SK-N-SH (cell line): ENCODE measurements at places on chromosomes 11 and 22.

DNA sequence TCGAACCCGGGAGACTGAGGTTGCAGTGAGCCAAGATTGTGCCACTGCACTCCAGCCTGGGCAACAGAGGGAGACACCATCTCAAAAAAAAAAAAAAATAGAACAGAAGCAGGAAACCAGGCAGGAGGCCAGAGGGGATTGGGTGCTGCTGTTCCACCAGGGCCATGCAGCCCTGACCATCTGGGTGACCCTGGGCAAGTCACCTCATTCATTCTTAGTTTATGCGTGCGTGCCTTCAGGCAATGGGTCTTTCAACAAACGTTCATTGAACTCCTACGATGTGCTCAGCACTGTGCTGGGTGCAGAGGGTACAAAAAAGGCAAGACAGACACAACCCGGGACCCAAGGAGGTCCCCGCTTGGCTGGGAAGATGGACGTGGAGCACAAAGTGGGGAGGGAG is 18.3 kb downstream of the RPL3 start:
- DNase-seq = no peak

- no peak for DNase-seq
Observed at GRCh38 chr11:109845437-109845836, 247.8 kb upstream of the ZC3H12C start.

DNA sequence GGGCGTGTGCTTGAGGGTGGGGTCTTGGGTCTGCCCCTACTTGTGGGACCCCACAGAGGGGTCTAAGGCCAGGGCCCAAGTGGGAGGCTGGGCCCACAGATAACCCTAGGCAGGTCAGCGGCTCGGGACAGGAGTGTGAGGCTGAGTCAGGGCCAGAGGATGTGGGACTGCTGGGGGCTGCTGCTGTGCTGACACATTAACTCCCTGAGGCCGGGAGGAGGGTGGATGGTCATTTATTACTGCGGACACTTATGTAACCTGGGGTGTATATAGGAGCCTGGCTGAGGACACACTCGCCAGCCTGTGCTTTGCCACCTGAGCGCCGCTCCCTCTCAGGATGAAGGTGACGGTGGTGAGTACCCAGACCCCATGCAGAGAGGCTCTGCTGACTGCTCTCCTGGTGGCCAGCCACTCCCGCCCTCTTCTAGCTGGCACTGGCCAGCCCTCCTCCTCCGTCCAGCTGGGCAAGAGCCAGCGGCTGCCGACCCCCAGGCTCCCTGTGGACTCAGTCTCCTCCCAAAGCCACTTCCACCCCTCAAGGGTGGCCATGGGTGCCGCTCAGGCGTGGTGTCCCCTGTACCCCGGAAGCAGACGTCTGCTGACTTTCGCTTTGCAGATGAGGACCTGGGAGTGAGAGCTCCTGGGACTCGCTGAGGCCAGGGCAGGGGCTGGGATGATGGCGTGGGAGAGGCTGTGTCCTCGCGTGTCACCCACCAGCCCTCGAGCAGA is at the start of gene MIOX:
Gene MIOX (plus strand): TSS at position 299 of the 729 bp plus-strand sequence. CDS start 39 bp downstream, at position 338.
- no peak for DNase-seq

- no peak for DNase-seq
Observed at GRCh38 chr11:85127349-85127748, 499.8 kb downstream of the DLG2 start.

DNA sequence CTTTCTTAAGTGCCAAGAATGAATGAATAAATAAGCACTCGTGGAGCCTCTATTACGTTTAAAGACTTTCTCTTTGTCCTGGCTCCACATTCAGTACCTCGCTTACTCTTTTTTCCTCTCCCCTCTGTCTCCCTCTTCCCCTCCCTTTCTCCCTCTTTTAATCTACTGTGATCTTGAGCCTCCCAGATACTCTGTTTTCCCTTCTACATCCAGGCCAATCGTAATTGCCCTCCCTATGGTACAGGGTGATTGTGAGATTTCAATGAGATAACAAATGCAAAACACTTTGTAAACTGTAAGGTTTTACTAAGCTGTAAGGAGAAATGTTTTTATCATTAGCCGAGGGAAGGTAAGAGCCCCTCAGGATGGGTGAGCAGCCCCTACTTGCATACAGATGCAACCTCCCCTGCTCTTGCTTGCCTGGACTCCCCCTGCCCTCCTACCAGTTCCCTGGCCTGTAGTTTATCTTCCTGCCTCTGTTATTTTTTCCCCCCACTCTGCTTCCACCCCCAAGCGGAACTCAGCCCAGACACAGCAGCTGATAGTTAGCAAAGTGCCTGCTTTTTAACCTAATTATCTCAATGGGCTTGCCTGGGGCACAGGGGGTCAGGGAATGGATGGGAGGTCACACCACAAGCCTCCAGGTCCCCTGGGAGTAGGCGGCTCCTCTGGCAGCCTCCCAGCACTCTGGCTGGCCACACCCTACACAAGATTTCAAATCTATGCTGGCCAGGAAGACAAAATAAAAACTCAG is 76.9 kb upstream of the CADM1 start:
- DNase-seq = peak; percentile 79

DNA sequence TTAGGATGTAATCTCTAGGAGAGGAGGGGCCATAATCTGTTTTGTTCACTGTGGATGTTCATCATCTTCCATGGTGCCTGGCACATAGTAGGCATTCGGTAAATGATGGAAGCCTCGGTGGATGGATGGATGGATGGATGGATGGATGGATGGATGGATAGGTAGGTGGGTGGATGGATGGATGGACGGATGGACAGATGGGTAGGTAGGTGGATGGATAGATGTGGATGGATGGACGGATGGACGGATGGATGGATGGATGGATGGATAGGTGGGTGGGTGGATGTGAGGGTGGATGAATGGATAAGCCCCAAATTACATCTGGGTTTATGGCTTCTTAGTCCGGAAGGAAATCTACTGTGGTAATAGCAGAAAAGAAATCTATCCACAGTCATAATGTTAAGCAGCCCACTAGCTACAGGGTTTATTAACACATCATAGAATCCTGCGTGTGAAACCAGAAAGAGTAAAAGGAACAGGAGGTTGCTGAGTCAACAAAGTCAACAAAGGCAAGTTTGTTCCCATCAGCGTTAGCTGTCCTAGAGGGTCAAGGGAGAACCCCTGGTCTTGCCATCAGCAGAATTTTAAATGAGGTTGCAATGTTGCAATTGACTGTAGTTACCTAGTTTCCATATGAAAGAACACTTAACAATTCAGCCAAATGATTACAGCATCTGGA is 82.8 kb downstream of the C11orf91 start:
- no peak for DNase-seq

GRCh38 chr11:35082321-35083180 is 56.4 kb upstream of the CD44 start:
- DNase-seq = no peak

DNA sequence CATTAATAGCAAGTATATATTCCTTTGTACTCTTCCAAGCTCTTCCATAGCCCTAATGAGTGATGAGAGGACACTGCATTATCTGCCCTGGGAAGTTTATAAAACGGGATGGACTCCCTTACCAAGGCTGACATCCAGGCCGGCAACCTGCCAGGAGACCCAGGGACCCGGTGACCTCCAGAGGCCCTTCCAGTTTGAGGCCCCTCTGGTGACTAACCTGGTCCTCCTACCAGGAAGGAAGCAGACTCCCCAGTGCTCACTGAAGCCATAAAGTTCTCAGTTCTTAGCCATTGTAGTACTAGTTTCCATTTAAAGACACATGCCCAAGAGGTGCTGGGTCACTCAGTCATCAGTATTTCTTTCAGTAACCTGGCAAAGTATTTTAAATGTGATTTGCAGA is 345.4 kb downstream of the TENM4 start:
- DNase-seq = no peak

DNA sequence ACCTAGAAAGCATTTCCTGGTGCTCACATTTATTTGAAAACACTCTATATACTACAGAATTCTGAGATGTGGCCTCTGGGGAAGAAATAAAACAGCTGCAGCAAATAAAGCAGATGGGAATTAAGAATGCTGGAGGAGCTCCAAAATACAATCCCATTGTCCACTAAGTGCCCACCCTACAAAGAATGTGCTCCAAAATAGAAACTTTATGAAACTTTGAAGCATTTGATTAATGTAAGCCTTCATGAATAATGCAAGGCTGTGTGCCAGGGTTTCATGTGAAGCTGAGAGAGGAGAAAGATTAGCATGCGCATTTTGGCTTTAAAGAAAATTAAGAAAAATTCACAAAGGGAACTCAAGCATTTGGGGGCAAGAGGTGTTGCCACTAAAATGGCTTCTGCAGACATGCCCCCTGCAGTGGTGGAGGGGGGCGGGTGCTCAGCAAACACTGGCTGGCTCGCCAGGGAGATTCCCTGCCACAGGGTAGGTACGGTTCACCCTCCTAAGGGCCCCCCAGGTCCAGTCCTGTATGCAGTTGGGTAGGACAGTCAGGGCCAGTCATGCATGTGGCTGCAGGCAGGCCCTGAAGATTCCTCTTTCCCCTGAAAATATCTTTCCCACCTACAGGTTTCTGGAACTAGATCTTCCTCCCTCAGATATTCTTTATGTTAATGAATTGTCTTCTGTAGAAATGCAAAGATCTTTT is 46.6 kb upstream of the RCN1 start:
- no peak for DNase-seq

- no peak for DNase-seq
Observed at GRCh38 chr11:101863361-101863760, 51.4 kb upstream of the CEP126 start.

DNA sequence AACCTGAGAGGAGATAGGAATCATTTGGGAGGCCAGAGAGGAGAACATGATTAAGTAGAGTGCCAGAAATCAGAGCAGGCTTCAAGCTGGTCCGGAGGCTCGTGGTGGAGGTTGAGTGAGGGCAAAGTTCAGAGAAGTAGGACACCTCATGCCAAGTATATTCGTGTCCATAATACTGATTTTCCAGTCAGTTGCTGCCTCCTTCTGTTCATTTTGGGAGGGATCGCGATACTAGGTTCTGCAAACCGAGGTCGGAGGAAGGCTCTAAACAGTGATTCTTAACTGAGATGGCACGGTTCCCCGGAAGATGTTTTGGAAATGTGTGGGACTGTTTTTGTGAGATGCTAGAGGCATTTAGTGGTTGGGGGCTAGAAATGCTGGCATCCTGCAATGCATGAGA is 13.6 kb upstream of the CD3E start:
- DNase-seq = no peak

DNA sequence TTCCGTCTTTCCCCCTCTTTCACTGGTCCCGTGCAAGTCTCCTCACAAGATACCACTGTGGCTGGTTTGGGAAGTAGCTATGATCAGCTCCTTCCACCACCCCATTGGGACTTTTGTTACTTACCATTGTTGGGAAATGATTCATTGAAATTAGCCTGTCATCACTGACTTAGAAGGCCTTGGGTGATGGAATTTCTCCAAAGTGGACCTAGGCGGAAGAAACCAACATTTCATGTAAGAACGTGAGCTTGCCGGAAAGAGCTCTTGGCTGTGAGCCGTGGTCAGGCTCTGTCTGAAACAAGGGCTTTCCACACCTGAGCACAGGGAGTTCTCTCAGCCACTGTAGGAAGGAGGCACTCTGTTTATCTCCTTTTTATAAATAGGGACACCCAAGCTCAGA is 23.5 kb upstream of the CRYBB3 start:
- no peak for DNase-seq

DNA sequence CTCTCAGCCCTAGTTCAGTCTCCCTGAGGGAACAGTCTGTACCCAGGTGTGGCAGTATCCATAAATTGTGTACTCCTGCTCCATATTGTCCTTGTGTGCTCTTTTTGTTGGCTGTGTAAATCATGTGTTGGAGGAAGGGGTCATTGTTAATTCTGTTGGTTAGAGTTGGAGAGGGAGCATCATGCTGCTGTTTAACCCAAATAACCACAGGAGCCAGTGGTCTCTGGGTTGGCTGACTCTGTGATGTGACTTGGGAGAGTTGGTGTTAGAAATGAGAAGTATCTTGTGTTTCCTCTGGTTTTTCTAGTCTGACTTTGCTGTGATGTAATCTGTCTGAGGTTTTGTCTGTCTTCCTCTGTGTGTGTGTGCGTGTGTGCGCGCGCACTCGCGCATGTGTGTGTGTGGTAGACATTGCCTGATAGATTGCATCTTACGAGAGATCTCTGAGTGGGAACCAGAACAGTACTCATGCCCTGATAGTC is 30.5 kb downstream of the CTNND1 start:
- no peak for DNase-seq

DNA sequence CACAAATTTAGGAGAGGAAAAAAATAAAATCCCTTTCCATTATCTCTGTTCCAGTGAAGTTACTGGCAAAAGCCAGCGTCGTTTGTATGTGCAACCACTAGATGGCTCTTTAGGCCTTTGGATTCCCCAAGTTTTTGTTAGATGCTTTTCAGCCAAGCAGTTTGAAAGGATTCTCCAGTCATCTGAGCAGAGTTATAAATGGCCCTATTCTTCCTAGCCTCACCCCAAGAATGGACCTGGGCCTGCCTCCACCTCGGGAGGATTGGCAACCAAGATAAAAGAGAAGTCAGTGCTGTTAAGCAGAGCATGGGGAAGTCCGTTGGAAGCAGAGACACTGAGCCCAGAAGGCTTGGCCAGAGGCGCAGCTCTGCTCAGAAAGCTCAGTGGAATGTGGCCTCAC is 15.4 kb downstream of the FAM181B start:
- peak; percentile 54 for DNase-seq

- peak; percentile 22 for DNase-seq
Observed at GRCh38 chr11:82494988-82495432, 238.7 kb downstream of the FAM181B start.

DNA sequence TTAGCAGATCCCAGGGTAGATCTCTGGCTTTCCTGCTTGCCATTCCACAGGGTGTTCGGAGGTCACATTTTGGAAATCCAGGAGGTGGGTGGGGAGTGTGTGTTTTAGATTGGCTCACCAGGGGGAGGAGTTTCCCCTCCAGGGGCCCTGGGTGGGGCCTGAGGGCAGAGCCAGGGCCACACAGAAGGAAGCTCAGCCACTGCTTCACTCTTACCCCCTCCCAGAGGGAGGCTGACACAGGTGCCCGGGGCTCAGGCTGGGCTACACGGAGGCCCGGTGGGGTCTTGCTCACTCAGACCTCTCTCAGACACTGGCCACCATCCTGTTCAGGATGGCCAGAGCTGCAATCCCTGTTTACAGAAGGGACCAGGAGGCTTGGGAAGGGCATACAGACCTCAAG is 2.5 kb downstream of the WNT7B start:
- DNase-seq = no peak

- DNase-seq = no peak
Observed at GRCh38 chr22:39789788-39790187, 103.8 kb downstream of the ENTHD1 start.

- no peak for DNase-seq
Observed at GRCh38 chr22:43827003-43827735, 15.1 kb upstream of the EFCAB6 start.

DNA sequence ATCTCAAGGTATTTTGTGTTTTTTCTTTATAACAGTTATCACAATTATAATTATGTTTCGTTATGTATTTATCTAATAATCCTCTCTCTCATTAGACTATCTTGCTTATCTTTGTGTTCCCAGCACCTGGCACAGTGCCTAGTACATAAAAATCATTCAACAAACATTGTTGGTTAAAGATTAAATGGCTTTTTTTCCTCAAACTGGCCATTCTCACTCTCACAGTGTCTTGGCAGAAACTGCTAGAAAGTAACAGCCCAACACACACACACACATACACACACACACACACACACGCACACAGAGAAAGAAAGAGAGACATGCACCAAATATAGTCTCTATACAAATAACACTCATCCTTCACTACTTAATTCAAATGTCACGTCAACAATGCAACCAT is 36.8 kb downstream of the OR10A6 start:
- no peak for DNase-seq
